ENCODE measurements at places on chromosomes 11 and 22.

DNA sequence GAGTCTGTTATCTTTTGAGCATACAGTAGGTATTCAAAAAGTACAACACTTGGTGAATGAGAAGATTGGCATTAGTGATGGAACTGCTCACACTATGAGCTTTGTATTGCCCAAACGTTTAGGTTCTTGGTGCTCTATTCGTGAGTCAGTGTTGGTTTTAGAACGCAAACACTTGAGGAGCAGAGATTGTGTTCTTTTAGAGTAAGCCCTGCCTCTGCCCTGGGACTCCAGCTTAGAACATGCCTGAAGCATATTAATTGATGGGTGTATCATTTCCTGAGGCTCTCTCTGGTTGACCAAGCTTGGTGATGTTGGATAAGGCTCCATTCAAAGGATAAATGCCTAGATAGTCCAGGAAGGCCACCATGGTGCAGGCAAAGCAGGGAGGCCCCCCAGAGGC, 10.9 kb downstream of the MTNR1B start:
- no peak for DNase-seq

DNA sequence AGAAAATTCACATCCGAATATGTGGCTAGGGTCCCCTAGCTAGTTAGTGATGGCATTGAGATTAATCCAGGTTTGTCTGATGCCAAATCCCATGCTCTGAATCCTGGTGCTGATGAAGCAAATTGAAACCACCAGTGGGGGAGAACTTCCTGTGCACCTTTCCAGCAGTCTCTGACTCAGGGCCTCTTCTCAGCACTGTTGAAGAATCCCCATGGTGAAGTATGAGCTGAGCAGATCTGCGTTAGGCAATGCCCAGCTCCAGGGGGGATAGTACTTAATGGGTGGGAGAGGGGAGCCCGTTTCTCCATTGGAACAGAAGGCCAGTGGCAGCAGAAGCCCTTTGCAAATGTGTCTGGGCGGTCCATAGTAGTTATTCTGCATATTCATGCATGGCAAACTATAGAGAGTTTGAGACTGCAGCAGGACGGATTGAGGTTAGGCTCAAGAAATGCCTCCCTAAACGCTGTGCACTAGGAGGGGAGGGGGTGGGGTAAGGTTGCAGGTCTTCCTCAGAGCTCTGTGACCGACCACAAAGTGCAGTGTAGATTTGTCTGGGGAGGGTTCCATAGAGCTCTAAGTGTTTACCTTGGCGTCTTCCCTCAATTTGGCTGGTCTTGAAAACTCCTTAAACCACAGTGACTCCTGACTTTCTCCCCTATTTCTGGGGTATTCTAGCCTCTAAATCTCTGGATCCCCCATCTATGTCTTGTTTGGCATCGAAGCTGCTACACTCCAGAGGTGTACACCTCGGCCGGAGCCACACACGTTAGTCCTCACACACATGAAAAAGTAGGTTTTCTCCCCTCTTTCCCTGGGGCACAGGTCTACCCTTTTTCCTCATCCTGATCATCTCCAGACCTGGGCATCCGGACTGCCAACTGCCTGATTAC, 4.8 kb downstream of the POU2F3 start:
- no peak for DNase-seq

GRCh38 chr11:63534076-63534475, 2.5 kb upstream of the PLAAT4 start:
- no peak for DNase-seq

DNA sequence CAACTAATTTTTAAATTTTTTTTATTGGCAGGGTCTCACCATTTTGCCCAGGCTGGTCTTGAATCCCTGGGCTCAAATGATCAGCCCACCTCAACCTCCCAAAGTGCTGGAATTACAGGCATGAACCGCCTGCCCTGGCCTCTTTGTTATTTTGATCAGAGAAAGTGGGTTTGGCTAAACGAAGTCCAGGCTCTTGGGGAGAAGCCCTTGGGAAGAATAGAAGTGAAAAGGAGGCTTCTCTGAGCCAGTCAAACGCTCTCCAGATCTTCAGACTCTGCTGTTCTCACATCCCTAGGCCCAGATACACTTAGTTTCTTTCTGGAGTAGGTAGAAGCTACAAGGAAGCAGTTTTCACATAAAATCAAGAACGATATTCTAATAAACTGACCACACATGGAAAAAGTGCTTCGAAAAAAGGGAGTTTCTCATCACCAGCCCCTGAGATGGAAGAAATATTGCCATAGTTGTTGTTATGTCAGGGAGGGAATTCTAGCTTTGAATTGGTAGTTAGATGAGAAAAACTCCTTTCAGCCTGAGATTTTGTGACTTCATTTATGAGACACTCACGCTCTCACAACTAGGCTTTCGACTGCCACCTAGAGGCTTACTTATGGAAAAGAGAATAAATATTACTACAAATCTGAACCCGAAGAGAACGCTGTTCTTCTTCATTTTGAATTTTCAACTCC, 41.7 kb upstream of the AQP11 start:
- DNase-seq, result no peak

DNA sequence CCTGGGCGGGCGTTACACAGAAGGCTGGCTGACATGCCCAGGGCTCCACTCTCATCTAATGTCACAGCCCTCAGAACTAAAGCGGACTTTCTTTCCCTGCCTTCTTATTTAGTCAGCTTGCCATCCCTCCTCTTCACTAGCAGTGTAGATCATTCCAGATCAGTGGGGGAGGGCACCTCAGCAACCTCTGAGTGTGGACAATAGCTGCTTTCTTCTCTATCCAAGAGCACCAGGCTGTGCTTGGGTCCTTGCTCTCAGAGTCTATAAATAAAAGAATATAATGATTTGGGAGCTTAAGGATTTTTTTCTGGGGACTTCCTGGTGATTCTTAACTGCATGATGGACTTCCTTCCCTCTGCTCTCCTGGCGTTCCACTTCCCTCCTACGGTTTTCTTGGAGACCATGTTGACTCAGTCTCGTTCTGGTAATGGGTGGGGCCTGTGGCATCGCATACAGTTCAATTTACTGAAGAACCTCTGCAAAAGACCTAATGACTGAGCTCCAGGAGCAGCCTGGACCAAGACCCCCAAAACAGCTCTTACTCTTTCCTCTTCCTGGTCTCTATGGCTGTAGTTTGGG, 2.9 kb upstream of the HMBS start:
- DNase-seq, result no peak

DNA sequence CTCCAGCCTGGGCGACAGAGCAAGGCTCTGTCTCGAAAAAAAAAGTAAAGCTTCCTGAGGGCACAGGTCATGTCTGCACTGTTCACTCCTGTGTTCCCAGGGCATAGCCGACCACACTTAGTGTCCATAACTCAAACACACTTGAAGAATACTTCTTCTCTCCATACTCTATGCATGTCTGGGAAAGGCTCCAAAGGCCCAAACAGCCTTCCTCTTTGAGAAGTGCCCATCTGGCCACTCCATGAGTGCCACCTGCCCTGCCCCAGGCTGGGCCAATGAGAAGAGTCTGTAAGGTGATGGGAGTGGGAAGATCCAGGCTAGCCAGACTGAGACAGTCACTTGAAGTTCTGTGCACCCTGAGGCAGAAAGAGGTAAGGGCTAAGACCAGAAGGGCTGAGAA, 24.7 kb downstream of the DGCR2 start:
- no peak for DNase-seq

GRCh38 chr11:119729951-119730613, 1.1 kb upstream of the NECTIN1 start:
- DNase-seq, result no peak

DNA sequence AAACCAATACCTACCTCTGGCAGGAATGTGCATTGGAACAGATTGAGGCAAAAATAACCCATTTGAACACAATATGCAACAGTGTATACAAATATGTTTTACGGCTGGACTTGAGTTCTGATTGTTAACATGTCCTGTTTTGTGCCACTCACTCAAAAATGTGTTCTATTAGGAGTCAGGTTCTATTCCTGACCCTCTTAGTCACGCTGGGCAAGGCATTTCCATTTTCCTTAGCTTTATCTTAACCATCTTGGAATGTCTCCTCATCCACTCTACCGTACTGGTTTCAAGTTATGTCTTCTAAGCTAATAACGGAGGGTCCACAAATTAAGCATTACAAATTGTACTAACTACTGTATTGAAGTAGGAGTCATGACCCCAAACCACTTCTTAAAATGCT, 78.6 kb downstream of the MAML2 start:
- no peak for DNase-seq

DNA sequence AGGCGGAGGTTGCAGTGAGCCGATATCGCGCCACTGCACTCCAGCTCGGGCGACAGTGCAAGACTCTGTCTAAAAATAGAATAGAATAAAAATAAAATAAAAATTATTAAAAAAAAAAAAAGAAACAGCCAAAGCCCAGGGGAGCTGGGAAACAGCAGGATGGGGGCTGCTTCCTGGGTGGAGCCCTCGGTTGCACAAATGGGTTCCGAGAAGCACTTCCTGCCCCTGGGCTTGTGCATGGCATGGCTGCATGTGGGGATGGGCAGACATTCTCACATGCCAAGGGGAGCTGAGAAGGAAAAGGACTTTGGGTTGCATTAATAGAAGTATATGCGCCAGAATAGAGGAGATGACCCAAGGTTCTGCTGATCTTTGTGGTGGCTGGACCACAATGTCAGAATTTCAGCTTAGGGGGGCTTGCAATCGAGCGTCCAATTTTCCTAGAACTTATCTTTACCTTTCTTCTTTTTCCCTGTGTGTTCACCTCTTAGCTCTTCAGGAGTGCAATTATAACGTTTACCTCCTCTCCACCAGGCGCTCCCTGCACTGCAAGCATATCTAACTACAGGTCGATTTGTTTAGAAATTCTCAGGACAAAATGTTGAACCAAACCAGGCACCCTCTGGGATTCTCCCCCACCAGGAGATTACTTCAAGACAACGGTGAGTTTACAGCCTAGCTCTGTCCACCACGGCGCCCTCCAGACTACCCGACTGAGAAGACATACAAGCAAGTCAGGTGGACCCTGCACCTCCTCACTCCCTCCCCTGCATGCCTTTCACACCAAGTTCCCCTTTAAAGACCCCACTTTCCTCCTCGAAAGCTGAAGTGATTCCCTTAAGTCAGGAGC, 53.2 kb downstream of the SHISAL1 start:
- no peak for DNase-seq

DNA sequence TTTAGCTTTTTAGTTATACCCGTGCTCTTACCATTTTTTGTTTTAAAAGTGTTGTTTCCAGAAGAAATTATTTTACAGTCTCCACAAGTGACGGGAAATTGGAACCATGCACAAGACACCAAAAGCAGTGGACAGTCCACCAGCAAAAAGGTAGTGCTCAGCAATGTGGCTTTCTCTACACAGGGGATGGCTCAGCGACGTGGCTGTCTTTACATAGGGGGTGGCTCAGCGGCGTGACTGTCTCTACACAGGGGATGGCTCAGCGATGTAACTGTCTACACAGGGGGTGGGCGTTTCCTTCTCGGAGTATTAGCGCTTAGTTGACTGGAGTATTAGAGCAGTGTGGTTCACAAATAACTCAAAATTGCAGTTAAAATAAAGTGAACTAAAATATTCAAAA, 36.0 kb upstream of the PANX2 start:
- no peak for DNase-seq

DNA sequence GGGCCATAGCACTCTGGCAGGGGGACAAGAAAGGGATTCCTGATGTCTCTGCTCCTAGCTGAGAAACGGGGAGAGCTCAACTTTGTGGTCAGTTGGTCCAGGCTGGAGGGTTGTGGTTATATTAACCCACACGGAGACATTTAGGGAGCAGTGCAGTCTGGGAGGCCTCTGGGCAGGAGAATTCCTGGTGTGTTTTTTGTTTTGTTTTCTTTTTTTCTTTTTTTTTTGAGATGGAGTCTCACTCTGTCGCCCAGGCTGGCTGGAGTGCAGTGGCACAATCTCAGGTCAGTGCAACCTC, 88.0 kb upstream of the SHISAL1 start:
- no peak for DNase-seq

DNA sequence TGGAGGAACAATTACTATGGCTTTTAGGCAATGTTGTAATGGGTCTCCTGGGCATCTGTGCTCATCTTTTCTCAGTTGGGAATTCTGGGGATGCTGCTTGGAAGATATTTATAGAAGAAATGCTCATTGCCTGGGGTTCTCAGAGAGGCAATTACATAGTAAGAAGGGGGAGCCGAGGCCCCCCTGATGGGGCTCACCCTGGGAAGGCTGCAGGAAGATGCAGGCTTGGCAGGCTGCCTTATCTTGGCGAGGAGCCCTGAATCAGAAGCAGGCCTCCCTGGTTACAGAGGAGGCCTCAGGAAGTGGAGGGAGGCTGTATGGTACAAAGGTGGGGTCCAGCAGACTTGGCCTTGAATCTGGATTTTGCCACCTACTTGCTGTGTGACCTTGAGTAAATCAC, 60.6 kb upstream of the CRYBB3 start:
- no peak for DNase-seq

- no peak for DNase-seq
Observed at GRCh38 chr11:46307785-46308341, 30.4 kb downstream of the CREB3L1 start.

DNA sequence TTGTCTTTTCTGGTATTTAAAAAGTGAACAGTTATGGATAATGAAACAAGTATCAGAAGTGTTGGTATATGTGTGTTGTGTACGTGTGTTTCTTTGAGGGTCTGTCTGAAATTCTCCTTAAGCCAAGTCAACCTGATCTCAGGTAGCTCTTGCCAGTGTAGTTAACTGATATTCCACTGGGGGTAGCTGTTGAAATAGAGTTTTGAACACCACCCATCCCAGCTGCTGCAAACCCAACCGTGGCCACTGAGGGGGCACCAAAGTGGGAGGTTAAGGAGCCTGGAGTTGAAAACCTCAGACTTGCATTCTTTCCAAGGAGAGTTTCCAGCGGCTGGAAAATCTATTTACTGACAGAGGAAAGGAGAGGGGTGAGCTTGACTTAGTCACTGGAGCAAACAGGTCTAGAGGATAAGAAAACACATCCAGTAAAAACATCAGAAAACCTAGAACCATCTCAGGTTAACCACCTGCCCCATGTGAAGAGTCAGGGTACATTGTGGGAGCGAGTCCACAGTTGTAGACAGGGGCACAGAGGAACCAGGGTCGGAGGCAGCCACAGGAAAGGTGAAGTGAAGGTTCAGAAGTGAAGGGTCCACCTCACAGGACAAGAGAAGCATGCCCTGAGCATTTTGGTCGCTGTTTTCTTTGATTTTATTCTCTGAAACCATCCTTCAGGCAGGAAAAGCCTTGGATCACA, 8.8 kb upstream of the CUL5 start:
- no peak for DNase-seq

Data from cortex of kidney (tissue), 1 donor.